MCF 10A (cell line): ENCODE measurements at places on chromosomes 12 and 14.

DNA sequence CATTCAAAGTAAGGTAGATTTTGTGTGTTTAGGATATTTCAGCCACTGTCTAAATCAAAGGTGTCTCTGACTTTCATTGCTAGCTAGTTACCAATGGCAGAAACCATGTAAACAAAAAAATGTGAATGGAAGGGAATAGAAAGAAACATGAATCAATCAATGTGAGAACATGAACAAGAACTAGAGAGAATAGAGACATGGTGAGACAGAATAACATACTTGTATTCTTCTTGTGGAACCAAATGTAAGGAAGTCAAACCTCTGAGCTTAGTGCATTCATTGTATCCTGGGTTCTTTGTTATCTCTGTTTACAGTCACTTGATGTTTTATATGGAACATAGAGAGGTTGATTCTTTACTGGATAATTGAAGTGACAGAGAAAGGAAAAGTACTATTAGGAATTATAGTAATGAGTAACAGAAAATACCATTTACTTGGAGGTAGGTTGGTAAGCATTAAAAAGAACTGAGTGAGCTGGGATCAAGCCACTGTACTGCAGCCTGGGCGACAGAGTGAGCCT, 2.6 kb upstream of the WNK1 start:
- no peak for DNase-seq

GRCh38 chr14:100504372-100505078, 82.7 kb downstream of the BEGAIN start:
- DNase-seq: peak; percentile 6

DNA sequence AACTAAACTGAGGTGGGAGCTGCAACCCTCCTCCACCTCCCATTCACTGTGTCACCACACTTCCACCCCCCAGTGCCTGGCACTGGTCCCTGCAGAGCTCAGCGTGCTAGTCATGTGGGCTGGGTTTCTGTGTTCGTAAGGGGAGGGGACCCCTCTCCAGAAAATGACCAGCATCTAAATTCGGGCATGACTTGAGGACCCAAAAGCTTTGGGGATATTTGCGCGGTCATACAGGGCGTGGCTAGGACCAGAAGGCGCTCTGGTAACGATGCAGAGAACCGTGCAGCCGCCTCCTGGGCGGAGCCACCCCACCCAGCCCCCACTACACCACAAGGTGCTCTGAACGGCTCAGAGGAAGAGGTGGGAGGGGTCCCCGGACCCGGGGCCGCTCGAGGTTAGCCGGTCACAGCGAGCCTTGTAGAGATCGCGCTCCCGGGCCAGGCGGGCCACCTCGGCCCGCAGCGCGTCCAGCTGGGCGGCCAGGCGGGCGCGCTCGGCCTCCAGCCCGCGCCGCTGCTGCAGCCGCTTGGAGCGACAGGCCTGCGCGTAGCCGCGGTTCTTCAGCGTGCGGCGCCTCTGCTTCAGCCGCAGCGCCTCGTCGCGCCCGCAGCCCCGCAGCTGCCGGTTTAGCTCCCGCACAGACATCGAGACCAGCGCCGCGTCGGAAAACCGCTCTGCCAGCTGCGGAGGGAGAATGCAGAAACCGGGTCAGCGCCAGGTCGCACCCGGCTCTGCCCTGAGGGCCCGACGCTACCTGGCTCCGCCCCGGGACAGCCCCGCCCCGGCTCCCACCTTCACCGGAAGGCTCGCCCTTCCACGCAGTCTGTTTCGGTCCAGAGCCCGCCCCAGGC, 9.8 kb downstream of the CPNE6 start:
- DNase-seq: peak; percentile 29

- DNase-seq: no peak
These were observed 16.7 kb downstream of the CHST11 start for GRCh38 chr12:104473374-104473983.

- no peak for DNase-seq
These were observed 96.5 kb downstream of the DUSP16 start for GRCh38 chr12:12466157-12466556.

GRCh38 chr12:92134638-92135274, 10.9 kb downstream of the BTG1 start:
- DNase-seq: peak; percentile 64

DNA sequence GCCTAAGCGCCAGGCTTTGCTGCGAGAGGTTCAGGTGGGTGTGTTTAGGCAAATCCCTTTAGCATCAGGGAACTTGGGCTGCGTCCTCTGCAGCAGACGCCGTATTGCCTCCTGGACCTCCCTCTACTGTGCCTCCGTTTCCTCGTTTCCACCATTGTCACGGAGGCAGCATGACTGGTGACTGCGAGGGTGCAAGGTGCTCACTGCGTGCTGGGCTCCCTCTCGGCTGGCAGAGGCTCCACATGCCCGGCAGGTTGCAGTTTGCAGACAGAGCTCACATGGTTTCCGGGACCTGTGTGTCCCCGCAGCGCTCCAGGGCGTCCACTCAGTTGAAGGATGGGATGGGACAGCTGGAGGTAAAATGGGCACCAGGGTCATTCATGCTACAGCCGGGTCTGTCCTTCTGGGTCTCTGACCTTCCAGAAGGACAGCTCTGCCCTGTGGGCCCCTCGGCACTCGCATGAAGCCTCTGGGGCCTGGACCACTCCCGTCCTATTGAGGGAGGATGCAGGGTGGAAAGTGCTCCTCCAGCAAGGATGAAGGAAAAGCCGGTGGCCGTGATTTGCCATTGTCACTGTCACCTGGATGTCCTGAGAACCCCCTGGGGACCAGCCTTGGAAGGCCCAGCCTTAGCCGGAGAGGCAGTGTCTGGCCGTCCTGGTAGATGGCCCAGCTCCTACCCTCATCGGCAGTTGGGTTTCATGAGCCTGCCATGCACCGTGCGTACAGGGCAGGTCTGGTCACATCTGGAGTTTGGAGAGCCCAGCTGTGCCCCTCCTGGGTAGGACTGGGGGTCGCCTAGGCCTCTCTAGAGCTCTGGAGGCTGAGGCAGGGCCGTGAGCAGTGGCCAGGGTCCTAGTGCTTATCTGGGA, 146.5 kb downstream of the KIF26A start:
- no peak for DNase-seq

DNA sequence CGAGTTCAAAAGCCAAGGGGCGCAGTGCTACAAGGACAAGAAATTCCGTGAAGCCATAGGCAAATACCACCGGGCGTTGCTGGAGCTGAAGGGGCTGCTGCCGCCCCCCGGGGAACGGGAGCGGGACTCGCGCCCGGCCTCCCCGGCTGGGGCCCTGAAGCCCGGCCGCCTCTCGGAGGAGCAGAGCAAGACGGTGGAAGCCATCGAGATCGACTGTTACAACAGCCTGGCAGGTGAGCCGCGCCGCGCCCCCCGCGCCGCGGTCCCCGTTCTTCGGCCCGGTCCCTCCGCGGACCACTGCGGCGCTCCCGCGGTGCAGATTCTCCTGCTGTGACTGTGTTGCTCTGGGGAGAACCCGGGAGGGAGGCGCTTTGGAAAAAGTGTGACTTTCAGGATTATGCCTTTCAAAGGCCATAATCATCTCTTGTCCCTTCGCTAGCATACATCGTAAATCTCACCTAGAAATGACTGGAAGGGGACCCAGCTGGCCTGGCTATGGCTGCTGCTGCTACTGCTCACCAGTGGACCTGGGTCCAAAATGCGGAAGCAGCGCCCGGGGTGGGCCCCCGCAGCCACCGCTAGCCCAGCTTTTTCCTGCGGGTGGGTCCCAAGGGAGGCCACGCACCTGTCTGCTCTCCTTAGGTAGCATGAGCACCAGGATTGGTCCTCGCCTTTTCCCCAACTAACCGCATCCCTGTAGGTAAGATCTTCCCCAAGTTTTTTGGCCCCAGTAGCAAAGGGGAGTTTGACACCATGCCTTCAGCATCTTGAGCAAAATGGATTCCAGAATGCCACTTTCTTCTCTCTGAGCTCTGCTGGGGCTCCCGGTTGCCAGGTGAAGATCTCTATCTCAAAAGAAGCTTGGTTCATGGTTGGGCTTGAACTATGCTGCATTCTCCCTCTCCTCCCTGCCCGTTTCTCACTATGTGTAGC, 853 bp downstream of the TTC9 start:
- DNase-seq: no peak

- no peak for DNase-seq
These were observed 3.2 kb downstream of the TMEM19 start for GRCh38 chr12:71688961-71689570.

DNA sequence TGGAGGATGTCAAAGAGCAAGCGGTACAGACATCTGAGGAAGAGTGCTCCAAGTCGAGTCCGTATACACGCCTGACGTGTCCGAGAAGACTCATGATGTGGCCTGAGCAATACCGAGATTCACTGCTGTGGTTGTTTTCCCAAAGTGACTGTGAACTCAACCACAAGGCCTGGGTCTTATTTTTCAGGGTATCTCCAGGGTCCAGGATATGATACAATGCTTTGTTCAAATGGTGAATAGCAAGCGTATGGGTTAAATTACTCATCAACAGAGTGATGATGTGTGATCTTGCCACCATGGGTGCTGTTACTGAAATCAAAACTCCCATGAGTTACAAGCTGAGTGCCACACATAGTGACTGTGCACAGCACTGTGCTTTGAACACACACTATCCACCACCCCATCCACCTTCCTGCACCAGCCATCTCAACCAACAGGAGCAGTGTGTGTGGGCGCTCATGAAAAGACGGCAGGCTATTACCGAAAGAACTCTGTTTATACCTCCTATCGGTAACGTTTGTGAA, 109.6 kb downstream of the BCAT1 start:
- DNase-seq: no peak

DNA sequence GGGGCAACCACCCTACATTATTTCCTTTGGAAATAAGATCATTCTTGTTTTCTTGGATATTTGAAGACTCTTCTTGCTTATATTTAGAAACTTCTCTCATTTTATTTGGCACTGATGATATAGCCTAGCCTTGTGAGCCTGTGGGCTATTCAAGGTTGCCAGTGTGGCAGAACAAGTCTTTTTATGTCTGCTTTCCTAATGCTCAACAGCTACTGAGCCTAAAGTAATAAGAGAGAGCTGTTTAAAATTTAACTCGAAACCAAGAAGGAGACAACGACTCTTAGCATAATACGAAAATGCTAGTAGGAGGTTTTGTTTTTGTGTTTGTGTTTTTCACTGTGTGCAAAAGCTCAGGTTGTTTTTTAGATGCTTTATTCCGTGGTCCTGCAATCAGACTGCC, 104.0 kb upstream of the CPM start:
- DNase-seq: no peak

DNA sequence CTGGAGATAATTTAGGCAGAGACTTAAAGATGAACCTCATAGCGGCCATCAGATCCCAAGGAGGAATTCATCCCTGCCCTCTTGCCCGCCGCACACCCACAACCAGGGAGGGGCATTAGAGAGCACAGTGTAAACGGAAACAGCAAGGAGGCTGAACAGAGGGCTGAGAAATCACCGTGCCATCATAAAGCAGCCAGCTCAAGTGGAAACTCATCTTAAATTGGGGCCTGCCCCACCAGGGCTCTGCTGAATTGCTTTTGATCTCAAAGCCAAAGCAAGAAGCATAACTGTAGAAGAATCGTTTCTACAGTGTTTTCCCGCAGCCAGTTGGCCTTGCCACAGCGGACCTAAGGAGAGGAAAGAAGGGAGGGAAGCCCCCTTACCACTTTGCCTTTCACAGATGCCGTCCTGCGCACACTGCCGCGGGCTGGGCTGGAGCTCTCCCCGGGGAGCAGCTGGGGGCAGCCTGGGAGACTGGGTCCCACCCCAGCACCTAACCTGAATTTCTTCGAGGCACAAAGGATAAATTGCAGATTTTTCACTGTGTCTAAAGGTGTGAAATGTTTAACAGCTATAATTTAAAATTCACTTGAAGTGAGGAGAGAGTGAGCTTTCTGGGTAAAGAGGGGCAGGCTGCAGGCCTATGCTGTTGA, 51.8 kb upstream of the MMP17 start:
- no peak for DNase-seq

- no peak for DNase-seq
These were observed 839.1 kb downstream of the GALC start for GRCh38 chr14:87153901-87154300.

- no peak for DNase-seq
These were observed 78.4 kb upstream of the PARP11 start for GRCh38 chr12:3951380-3952135.

DNA sequence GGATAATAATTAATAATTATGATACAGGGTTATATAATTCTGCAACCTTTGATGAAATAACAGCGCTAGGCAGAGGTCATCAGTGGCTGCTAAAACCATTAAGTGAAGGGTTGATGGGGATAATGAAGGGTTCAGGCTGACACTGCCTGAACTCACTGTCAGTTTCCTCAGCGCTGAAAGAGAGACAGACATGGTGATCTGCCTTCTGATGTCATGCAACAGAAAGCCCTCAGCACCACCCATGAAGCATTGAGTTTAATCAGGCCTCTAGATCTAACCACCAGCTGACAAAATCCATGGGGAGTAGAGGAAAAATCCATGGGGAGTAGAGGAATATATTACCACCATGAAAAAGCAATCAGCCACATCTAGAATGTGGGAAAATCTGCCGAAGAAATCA, 107.6 kb downstream of the PTPRB start:
- DNase-seq: no peak

- DNase-seq: peak; percentile 66
These were observed 175.1 kb upstream of the SLC38A2 start for GRCh38 chr12:46547421-46548354.

DNA sequence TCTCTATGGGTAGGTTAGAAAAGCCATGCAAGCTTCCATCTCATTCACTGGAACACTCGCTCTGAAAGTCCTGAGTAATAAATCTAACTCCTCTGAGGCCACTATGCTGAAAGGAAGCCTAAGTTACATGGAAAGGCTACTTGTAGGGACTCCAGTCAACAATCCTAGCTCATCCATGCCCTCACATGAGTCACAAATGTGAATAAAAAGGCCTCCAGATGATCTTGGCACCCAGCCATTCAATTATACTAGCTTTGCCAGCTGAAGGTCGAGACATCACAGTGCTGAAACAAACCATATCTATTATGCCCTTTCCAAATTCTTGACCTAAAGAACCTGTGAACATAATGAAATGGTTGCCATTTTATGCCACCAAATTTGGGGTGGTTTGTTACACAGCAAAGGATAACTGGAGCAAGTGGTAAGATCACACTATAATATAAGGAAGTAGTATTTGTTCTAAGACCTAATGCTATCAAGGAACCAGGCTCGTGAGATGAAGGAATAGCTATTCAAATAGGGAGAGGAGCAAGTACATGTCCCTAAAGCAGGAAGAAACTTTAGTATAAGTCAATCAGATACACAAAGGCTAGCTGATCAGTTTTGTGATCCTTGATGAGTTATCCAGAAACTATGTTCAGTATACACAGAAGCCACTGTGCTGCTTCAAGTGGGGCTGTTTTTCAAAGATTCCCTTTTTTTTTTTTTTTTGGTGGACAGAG, 142.1 kb downstream of the MED13L start:
- DNase-seq: peak; percentile 93

- DNase-seq: peak; percentile 66
These were observed 17.4 kb downstream of the CEP170B start for GRCh38 chr14:104882325-104882973.

GRCh38 chr12:30806989-30807694, 52.4 kb upstream of the CAPRIN2 start:
- DNase-seq: peak; percentile 75
